Brain microvascular endothelial cell (primary cell): ENCODE measurements at places on chromosomes 11 and 22.

GRCh38 chr11:2790568-2790921 lies 90.8 kb upstream of the KCNQ1OT1 start:
- DNase-seq: no peak

GRCh38 chr22:25564979-25565677 lies 653 bp downstream of the GRK3 start:
- DNase-seq: no peak

GRCh38 chr11:72135891-72136683 lies 562 bp downstream of the FOLR3 start:
- DNase-seq: no peak

DNA sequence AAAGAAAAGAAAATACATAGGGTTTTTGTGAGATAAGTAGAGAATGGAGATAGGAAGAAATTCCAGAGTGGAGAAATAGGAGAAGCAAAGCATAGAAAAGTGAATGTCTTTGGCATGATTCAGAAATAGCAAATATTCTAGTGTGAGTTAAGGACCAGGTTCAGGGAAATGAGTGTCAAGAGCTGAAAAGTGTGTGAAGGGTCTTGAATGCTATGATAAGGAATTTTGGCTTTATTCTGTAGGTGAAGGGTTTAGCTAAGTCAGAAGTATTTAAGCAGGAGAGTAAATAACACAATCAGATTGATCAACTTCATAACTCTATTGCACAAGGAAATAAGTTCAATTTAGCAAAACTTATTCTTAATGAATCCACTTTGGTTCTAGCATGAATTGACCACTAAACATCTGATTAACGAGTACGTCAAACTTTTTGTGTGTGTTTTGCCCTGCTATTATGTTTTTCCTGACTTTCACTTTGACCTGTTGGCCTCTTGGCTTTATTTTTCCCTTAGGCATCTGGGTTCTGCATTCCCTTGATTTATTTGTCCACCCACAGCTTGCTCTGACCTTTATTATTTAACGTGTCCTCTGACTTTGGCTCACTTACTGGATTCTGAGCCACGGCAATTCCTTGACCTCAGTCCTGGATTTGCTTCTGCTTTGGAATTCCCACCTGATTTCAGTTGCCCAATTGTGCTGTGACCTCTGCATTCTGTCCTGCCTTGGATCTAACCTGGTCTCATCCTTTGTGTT lies 11.9 kb upstream of the TMEM218 start:
- DNase-seq: no peak

- DNase-seq: no peak
Observed at GRCh38 chr11:77170107-77170506, 42.1 kb downstream of the MYO7A start.

- DNase-seq: no peak
Observed at GRCh38 chr11:70142221-70142875, 60.7 kb upstream of the FADD start.

DNA sequence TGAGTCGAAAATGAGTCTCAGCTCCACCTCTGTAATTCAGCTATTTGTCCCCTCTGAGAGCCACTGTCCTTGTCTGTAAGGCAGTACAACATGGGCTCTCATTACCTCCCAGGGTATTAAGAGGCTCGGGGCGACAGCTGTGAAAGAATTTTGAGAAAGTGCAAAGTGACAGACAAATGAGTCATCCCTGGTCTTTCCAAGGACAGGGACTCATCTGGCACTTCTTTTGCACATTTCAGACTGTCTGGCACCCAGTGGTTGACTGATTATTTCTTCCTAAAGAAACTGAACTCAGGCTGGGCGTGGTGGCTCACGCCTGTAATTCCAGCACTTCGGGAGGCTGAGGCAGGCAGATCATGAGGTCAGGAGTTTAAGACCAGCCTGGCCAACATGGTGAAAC lies 62.1 kb upstream of the ARFGAP3 start:
- DNase-seq: no peak

DNA sequence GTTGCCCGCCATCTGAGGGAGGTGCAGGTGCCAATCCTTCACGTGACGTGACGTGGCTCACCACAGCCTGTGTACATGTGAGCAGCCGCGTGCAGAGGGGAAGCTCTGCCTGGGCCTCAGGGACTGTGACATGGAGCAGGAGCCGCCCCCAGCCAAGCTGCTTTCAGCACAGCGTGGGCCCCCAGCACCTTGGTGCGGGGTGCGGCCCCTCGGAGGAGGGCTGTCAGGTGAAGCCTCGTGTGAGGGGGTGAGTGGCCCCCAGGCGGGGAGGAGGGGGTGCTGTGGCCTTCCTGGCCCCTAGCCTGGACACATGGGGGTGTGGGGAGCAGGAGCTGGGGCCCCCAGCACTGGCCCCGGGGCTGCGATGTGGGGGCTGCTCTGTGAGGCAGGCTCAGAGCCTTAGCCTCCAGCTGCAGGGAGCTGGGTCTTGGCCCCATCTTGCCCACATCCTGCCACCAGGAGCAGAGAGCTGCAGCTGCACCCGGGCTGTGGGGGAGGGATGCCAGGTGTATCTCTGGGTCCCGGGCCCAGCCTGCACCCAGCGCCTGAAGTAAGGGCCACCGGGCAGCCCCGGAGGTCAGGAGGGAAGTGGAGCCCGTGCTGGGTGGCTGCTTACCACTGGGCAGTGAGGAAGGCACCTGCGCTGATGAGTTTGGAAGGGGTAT lies at the start of gene ADORA2A:
Gene ADORA2A (plus strand): TSS at position 100 of the 665 bp plus-strand sequence. CDS start 5,806 bp downstream, outside the sequence.
- no peak for DNase-seq

GRCh38 chr22:31950226-31950625 lies 5.9 kb downstream of the YWHAH start:
- DNase-seq: no peak

DNA sequence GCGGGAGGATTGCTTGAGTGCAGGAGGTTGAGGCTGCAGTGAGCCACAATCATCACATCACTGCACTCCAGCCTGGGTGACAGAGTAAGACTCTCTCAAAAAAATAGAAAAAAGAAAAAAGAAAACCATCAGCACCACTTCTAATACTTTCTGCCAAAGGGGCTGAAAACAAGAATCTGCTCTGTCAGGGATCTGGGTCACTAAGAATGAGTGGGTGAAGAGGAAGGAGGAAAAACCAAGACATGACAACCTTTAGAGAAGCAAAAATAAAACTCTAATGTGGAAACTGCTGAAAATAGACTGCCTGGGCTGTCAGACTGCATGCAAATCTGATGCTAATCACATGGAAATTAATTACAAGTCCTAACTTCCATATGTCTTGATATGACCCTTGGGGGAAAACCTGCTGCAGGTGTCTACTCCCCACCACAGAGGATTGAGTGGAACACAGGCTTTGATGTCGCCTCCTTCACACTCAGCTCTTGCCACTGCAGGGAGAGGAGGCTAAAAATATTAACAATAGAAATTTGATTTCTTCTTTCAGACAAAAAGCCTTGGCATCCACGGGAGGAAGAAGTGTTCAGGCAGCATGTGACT lies 62.5 kb upstream of the CRTAM start:
- no peak for DNase-seq

GRCh38 chr11:132373405-132374143 lies 1003.2 kb downstream of the NTM start:
- no peak for DNase-seq

DNA sequence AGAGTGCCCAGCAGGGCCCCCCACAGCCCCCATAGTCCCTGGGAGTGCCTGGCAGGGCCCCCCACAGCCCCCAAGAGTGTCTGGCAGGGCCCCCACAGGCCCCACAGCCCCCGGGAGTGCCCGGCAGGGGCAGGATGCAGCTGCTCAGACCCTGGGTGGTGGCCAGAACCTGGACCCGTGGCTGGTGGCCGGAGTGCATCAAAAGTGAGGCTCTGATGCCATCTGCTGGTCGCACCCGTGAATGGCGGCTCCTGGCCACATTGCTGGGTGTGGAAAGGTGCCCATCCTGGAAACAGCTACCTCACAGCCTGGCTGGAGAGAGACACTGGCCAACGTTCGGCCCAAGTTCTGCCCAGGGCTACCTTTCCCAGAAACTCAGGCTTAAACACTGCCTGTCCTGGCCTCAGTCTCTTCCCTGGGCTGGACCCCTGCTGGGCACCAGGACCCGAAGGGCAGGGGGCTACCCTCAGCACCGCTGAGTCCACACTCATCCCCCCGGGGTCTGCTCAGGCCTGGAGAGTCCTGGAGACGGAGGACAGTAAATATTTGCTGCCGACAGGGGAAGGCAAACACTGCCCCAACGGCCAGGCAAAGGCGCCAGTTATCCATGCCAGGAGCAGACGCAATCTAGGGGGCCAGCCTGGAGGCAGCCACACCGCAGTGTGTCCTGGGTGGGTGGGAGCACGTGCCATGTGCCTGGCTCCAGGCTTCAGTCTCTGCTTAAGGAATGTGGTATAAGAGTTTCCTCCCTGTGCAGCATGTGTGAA lies 4.4 kb downstream of the INS start:
- peak; percentile 62 for DNase-seq

- no peak for DNase-seq
Observed at GRCh38 chr11:126904520-126904919, 96.0 kb downstream of the KIRREL3 start.

DNA sequence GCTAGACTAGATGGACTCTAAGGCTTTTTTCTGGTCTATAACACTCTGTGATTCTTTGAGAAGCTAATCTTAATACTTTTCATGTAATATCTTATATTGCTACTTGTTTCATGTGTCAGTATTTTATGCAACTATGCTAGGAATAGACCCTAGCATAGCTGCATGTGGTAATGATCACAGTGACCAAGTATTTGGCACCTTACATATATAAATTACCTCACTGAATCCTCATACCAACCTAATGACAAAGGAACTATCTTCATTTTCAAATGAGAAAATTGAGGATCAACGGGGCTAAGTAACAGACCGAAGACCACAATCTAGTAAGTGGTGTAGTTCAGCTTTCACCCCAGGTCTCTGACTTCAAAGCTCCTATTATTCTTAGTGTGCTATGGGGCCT lies 327.3 kb upstream of the PITPNB start:
- peak; percentile 41 for DNase-seq

- DNase-seq: peak; percentile 61
Observed at GRCh38 chr11:130448416-130449309, at the start of gene ADAMTS15. TSS of gene ADAMTS15 (plus strand) at chr11:130448645. CDS start at chr11:130448974, 329 bp downstream.

GRCh38 chr11:3810951-3811350 lies 2.6 kb downstream of the PGAP2 start:
- DNase-seq: no peak

GRCh38 chr11:119251114-119251513 lies 45.0 kb downstream of the CBL start:
- no peak for DNase-seq
